Glutamatergic neuron (in vitro differentiated cells): ENCODE measurements at places on chromosomes 3 and 15.

DNA sequence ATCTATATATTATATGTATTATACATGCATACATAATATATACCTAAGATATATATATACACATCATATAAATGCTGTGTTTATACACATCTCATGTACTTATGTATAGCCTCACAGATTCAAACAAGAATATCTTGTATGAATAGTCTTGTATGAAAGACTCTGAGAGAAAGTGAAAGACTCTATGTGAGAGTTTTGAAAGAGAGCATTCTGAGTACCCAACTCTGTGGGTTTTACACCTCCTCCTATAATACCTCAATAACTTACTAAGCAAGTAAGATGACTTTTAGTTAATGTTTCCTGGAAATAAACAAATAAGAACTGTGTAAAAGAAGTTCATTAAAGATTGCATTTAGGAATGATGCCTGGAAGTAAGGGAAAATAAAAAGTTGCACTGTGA is 108.1 kb upstream of the GMNC start:
- DNase-seq = no peak

- no peak for DNase-seq
Observed at GRCh38 chr3:102545276-102545675, 110.5 kb downstream of the ZPLD1 start.

DNA sequence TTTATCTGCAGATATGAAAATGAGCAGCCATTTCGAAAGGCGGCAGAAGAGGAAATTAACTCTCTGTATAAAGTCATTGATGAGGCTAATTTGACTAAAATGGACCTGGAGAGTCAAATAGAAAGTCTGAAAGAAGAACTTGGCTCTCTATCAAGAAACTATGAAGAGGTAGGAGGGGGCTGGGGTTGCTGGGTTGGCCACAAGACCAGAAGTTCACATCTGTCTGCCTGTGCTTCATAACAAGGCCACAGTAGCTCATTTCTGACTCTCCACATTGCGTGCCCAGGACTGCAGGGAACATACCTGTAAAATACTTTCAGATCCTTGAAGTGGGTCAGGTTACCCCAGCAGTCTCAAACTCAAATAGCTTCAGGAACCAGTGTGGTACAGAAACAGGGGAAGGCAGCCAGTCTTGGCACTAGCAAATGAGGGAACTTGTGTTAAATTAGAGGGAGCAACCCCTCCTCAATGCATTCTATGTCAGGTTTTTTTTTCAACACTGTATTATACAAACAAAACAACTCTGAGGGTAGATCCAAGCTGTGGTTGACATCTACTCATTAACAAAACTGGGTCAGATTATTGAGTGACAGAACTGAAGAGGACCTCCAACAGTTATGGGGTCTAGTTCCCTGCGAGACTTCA is 48.7 kb downstream of the BFSP2 start:
- no peak for DNase-seq

DNA sequence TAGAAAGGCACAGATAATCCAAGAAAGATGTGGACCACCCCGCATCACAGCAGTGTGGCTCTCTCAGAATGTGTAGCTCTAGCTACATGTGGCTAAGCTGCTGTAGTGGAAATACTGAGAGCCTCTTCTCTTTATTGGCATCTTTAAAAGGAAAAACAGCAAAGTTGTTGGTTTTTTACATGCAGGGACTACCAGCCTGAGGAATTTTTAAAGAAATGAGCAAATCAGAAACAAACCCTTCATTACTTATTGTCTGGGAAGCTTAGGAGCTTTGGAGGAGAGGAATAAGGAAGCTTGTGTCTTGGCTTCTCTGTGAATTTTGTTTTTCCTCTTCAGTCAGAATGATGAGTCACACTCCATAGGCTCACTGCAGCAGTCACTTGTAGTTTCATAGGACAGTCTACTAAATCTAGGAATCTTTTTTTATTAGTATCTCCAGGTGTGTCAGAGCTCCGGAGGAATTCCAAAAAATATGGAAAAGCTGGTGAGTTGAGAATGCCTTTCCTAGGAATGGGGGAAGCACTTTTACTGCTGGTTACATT is 27.5 kb downstream of the POLG start:
- no peak for DNase-seq

DNA sequence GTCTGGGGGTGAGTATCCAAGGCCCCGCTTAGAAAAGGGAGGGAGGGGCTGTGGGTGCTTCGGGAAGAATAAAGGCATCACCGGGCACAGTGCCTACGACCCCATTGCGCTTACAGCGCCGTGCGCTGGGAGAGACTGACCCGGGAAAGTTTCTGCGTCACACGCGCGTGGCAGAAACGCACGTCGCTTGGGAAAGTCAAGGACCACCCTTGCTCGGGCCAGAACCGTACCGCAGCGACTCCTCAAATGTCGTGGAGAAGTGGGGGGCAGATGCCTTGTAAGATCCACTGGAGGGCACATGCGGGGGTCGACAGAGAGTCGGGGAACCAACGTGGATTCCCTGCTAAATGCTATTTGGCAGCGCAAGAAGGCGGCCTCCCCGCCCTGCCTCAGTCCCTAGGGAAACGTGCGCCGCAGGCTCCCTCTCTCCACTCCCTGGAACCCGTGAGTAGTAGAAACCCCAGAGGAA is 2.4 kb downstream of the ADAMTS9 start:
- DNase-seq = no peak

- DNase-seq = no peak
Observed at GRCh38 chr3:146625186-146625775, 20.1 kb upstream of the PLSCR5 start.

DNA sequence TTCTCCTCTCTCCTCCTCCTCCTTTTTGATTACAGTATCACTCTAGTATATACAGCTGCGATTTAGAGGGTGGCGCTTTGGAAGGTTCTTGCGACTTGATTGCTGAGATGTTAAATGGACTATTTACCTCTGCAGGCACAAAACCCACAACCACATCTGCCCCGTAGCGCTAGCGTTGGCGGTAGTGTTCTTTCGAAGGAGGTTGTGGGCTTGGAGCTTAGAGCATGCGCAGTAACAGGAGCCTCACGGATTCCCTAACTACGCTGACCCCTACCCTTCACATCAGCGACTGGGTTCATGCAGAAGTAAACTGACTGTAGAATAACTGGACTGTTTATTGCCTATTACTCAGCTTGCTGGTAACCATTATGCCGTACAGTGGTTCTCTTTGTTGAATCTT is 58.0 kb downstream of the CGGBP1 start:
- DNase-seq = peak; percentile 22
